ENCODE measurements at places on chromosomes 3 and 15.

- DNase-seq: no peak
These were observed 87.2 kb downstream of the CLSTN2 start for GRCh38 chr3:140022066-140022770.

DNA sequence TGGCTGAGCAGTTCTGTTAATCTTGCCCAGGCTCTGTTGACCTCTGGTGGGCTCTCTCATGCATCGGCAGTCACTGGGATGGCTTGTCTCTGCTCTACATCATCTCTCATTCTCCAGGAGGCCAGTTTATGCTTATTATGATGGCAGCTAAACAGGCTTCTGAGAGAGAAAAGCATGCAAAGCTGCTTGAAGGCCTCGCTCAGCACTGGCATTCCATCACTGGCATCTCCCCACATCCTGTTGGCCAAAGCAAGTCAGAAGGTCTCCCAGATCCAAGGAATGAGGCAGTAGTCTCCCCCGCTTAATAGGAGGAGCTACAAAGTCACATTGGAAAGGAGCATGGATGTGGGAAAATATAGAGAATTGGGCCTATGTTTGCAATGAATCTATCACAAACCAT is 212.6 kb downstream of the ZNF621 start:
- DNase-seq: no peak

- DNase-seq: no peak
These were observed 128.6 kb downstream of the DUT start for GRCh38 chr15:48459571-48460442.

DNA sequence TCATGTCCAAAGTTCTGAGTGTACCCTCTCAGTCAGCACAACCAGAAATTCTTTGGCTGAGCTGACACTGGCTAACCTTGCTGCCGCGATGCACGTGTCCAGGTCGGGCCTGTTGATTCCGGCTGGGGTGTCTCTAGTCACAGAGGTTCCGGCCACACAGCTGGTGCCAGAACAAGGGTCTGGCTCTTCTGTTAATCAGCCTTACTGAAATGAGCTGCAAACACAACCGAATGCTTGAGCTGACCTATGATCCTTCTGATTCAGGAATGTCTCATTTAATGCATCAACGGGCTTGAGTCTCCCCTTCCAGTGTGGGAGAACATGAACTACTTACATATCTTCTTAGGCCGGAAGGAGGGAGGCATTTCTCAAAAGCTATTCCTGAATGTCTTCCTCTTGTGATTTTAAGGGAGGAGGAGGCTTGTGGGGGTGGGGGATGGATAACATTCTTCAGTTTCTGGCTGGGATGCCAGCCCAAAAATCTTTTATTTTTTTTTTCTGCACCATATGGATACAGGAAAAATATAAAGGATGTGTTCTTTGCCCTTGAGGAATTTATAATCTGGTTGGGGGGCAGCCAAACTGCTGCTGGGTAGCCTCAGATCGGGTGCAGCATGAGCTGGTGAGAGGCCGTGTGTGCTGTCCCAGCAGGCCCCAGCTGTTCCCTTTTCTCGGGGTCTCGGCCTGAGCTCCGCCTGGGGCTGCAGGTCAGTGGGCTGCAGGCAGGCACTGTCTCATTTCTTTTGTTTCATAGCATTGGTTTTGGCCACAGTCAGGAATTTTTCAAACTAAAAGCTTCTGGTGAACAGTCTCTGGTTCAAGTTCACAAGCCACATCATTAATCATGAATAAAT is 319.1 kb upstream of the TBL1XR1 start:
- DNase-seq: no peak

GRCh38 chr3:18446149-18446825 is 21.1 kb upstream of the SATB1 start:
- no peak for DNase-seq

- DNase-seq: no peak
These were observed 10.3 kb downstream of the LINGO1 start for GRCh38 chr15:77622209-77622933.

GRCh38 chr3:106965307-106965706 is 411.9 kb upstream of the CCDC54 start:
- no peak for DNase-seq

DNA sequence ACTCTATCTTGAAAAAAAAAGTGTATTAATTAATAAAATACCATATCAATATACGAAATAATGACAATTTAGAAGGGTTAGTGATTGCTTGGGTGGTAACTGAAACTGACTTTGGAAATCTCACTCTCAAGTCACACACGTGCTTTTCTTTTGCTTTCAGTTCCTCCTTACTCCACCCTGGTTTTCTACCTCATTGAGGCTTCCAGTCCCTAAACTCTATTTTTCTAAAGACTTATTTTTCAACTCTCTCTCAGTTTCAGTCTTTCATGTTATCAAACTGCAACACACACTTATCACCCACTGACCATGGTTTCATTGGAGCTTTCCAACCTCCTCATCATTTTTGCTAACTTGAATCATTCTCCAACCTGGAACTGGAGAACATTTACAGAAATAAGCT is 23.5 kb downstream of the IL12A start:
- no peak for DNase-seq

DNA sequence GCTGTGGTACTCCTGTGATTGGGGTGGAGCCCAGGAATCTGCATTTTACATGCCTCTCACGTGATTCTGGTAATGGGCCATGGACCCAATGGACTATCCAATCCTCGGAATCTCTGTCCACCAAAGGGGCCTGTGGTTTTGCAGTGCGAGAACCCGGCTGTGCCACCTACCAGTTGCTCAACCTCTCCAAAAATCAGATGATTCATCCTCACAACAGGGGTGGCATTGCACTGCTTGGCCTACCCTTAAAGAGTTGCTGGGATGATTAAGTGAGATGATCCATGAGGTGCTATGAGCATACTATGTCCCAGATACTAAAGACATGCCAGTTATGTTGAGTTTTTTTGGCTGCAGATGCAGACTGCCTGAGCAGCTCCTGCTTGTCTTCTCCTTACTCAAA is 5.1 kb downstream of the ANP32A start:
- DNase-seq: peak; percentile 22

- no peak for DNase-seq
These were observed 11.9 kb upstream of the CHRM5 start for GRCh38 chr15:33956397-33956796.

GRCh38 chr3:153173758-153174516 is 11.9 kb downstream of the RAP2B start:
- DNase-seq: peak; percentile 4

DNA sequence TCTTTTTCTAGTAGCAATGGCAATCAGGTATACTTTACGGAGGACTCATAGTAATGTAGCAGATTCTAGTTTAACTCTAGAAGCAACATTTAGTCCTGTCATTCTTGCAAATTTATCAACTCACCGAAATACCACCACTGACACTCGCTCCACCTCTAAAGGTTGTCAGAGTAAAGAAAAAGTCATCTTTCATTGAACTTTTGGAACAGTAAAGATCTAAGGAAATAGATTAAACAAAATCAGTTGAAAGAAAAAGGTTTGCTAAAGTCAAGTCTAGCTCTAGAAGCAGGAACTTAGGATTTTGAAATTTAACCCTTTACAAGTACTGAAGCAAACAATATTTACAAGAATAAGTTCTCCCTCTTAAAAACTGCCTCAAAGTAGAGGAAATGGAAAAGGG is 8.7 kb downstream of the ATP8B4 start:
- DNase-seq: no peak

- DNase-seq: no peak
These were observed 189.4 kb downstream of the MFSD1 start for GRCh38 chr3:158991146-158991705.

- DNase-seq: no peak
These were observed 58.7 kb downstream of the FGD5 start for GRCh38 chr3:14877469-14877868.

GRCh38 chr15:66700802-66701421 is 1.1 kb upstream of the SMAD6 start:
- peak; percentile 83 for DNase-seq

DNA sequence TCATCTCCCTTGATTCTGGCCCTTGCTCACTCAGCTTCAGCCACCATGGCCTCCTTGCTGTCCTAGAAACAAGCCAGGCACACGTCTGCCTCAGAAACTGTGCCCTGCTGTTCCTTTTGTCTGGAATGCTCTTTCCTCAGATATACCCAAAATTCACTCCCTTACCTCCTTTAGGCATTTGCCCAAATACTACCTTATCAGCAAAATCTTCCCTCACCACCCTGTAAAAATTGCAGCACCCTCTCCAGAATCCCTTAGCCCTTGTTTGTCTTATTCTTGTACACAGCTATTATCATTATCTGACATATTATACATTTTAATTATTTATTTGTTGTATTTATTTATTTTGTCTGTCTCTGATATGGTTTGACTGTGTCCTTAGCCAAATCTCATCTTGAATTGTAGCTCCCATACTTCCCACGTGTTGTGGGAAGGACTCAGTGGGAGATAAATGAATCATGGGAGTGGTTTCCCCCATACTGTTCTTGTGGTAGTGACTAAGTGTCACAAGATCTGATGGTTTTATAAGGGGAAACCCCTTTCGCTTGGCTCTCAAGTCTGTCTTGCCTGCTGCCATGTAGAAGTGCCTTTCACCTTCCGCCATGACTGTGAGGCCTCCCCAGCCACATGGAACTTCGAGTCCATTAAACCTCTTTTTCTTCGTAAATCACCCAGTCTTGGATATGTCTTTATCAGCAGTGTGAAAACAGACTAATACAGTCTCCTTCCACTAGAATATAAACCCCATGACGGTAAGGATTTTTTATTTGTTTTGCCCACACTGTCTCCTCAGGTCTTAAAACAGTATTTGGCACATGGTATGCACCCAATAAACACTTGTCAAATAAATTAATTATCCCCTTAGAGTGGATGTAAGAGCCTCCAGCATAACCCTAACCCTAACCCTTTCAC is 60.0 kb upstream of the STT3B start:
- DNase-seq: no peak

DNA sequence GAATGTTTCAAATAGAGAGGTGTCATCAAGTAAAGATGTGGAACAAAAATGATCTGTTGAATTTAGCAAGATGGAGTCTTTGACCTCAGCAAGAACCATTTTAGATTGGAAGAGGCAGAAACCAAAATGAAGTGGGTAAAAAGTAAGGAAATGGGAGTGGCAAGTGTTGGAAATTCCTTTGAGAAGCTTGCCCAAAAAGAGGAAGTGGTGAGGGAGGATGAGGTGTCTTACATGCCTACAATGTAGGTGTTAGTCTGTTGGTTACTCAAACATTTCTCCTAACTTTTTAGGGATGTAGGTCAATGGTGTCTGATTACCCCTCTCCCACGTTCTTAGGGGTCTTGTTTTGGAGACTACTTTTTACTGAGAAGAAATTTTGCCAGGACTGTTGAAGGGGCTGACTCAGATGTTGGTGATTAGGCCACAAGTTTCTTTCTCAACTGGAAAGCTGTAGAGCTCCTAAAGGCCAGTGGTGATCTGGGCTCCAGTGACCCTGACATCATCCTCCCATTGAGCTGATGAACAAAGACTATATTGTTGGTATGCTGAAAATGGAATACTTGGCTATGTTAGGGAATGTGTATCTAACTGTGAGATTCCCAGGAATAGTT is 5.1 kb downstream of the PPP2R3A start:
- DNase-seq: no peak

GRCh38 chr3:15651396-15651795 is 49.9 kb downstream of the BTD start:
- no peak for DNase-seq

All from CD4-positive, alpha-beta T cell treated with Interferon gamma for 1 hour (primary cell).